Activated CD4-positive, alpha-beta T cell treated with anti-CD3 and anti-CD28 coated beads, Interleukin-2, amount 10 ng/mL, durations not matched to agents 24 days and 14 days (primary cell): ENCODE measurements at places on chromosomes 16 and 17. TPM values are rescaled to one million over a fixed set of nuclear protein-coding genes. Genes with fewer than 3 reads are reported as not detected.

- DNase-seq = no peak
- H3K36me3 ChIP-seq = no peaks in the 10 kb centered on the region
- peaks cover 2% of the 10 kb centered on the region for H3K4me1 ChIP-seq
- no peak overlapping the region for H3K27ac ChIP-seq
- no peak overlapping the region for H3K4me3 ChIP-seq
These were observed 3.9 kb upstream of the KRT33A start for GRCh38 chr17:41354536-41354935.

GRCh38 chr16:69329369-69330285 lies 761 bp downstream of the PDF start:
- peak overlapping the region; percentile 90 for H3K4me3 ChIP-seq
- H3K4me1 ChIP-seq = peaks cover 34% of the 10 kb centered on the region
- peaks cover 57% of the 10 kb centered on the region for H3K36me3 ChIP-seq

The FSCN2 gene
- 0.26 and 0.51 TPM in 2 replicates for total RNA-seq

The ZG16B gene
- 9.3 and 11.0 TPM in 2 replicates for total RNA-seq

The FBXW10 gene
- 0.09 TPM in 2 replicates for total RNA-seq
